Motor neuron (in vitro differentiated cells): ENCODE measurements at places on chromosomes 4 and X. TPM values are rescaled to one million over a fixed set of nuclear protein-coding genes. Genes with fewer than 3 reads are reported as not detected.

Gene BANK1
- 0.19 and 0.27 TPM in 2 replicates for total RNA-seq

Gene SPANXA1
- not detected in 2 replicates for total RNA-seq

Gene RS1
- total RNA-seq: 0.05 and 0.38 TPM in 2 replicates

Gene DDX3X
- 165 and 187 TPM in 2 replicates for total RNA-seq

Gene IGSF1
- 3.5 TPM in 2 replicates for total RNA-seq

Gene HTRA3
- 0.50 and 0.54 TPM in 2 replicates for total RNA-seq

Gene FGFR3
- 36.4 and 39.4 TPM in 2 replicates for total RNA-seq

Gene PFKFB1
- 0.21 TPM in 1 of 2 replicates, not detected in the other for total RNA-seq

Gene CACNA1F
- not detected in 2 replicates for total RNA-seq

Gene SSX4B
- 0.18 TPM in 1 of 2 replicates, not detected in the other for total RNA-seq

Gene UGT8
- 2.9 TPM in 2 replicates for total RNA-seq
